ENCODE measurements at places on chromosomes 6 and 20.
A peak's percentile ranks its signal among the peaks of the same experiment; 100 is the strongest.

DNA sequence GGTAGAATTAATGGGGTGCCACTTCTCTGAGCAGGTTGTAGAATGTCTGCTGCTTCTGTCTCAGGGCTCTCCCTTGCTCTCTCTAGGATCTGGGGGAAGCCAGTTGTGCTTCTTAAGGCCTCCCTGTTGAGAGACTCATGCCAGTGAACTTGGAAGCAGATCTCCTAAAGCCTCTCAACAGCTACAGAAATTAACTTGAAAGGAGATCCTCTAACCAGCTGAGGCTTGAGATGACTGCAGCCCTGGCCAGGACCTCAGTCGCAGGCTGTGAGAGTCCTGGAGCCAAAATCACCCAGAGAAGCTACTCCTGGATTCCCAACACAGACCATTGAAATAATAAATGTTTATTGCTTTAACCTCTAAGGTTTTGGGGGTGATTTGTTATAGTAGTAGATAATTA, 180.2 kb upstream of the MARCKS start:
- no peak for DNase-seq
- H3K36me3 ChIP-seq, result no peaks in the 10 kb centered on the region
- no peak overlapping the region for H3K27ac ChIP-seq
- H3K27me3 ChIP-seq, result peaks cover 6% of the 10 kb centered on the region

GRCh38 chr6:101830501-101831031, 437.1 kb downstream of the GRIK2 start:
- H3K27ac ChIP-seq, result no peak overlapping the region
- H3K27me3 ChIP-seq, result no peaks in the 10 kb centered on the region
- no peaks in the 10 kb centered on the region for H3K4me1 ChIP-seq
- no peaks in the 10 kb centered on the region for H3K36me3 ChIP-seq
- no peak for DNase-seq
- no peak overlapping the region for H3K4me3 ChIP-seq

DNA sequence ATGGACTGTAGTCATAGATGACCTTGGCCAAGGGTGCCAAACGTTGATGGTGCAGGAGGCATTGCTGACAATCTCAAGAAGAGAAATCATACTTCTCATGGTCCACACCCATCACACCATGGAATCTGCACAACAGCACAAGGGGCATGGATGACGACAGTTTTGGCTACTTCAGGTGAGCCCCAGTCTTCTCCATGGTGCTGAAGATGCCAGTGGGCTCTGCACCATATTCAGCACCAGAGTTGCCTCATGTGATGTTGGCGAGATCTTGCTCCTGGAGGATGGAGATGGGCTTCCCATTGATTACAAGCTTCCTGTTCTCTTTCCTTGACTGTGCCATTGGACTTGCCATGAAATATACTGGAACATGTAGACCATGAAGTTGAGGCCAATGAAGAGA, 188.9 kb downstream of the NRN1 start:
- no peaks in the 10 kb centered on the region for H3K36me3 ChIP-seq
- no peaks in the 10 kb centered on the region for H3K27me3 ChIP-seq
- no peak overlapping the region for H3K4me3 ChIP-seq
- no peak overlapping the region for H3K27ac ChIP-seq

DNA sequence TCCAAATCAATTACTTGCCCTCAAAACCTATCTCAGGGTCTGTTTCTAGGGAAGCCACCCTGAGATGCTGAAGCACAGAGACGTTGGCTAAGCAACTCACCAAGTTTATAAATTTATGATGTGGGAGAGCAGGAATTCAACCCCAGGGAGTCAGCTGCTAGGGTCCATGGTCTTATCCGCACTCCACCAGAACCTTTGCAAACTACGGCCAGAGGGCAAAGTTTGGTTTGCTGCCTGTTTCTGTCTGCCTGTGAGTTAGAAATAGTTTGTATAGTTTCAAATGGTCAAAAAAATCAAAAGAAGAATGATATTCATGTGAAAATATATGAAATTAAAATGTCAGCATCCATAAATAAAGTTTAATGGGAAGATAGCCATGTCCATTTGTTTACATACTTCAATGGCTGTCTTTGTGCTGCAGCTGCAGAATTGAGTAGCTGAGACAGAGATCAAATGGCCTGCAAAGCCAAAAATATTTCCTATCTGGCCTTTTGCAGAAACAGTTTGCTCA, 83.7 kb upstream of the ZFP64 start:
- H3K4me3 ChIP-seq, result no peak overlapping the region
- H3K27ac ChIP-seq, result no peak overlapping the region
- no peaks in the 10 kb centered on the region for H3K36me3 ChIP-seq
- DNase-seq, result no peak
- H3K4me1 ChIP-seq, result no peaks in the 10 kb centered on the region

- no peak overlapping the region for H3K27ac ChIP-seq
- H3K4me1 ChIP-seq, result no peaks in the 10 kb centered on the region
- H3K27me3 ChIP-seq, result no peaks in the 10 kb centered on the region
- no peak overlapping the region for H3K4me3 ChIP-seq
- H3K36me3 ChIP-seq, result no peaks in the 10 kb centered on the region
Observed at GRCh38 chr6:132998418-132998817, 184.0 kb downstream of the RPS12 start.

GRCh38 chr20:8413691-8414090, 281.6 kb downstream of the PLCB1 start:
- no peak for DNase-seq
- no peaks in the 10 kb centered on the region for H3K27me3 ChIP-seq
- no peak overlapping the region for H3K4me3 ChIP-seq
- no peak overlapping the region for H3K27ac ChIP-seq
- H3K36me3 ChIP-seq, result no peaks in the 10 kb centered on the region

- no peaks in the 10 kb centered on the region for H3K27me3 ChIP-seq
- H3K36me3 ChIP-seq, result no peaks in the 10 kb centered on the region
- H3K4me1 ChIP-seq, result no peaks in the 10 kb centered on the region
- no peak overlapping the region for H3K27ac ChIP-seq
Observed at GRCh38 chr6:153758516-153758915, 280.5 kb upstream of the OPRM1 start.

- DNase-seq, result no peak
- peak overlapping the region; percentile 87 for H3K4me3 ChIP-seq
- no peaks in the 10 kb centered on the region for H3K27me3 ChIP-seq
- no peaks in the 10 kb centered on the region for H3K36me3 ChIP-seq
- H3K27ac ChIP-seq, result peak overlapping the region; percentile 85
Observed at GRCh38 chr20:833121-833449, 430 bp upstream of the FAM110A start.

GRCh38 chr6:65289491-65289890, 417.5 kb downstream of the EYS start:
- no peak overlapping the region for H3K27ac ChIP-seq
- H3K4me1 ChIP-seq, result no peaks in the 10 kb centered on the region
- H3K27me3 ChIP-seq, result no peaks in the 10 kb centered on the region
- no peaks in the 10 kb centered on the region for H3K36me3 ChIP-seq
- DNase-seq, result no peak
- no peak overlapping the region for H3K4me3 ChIP-seq

DNA sequence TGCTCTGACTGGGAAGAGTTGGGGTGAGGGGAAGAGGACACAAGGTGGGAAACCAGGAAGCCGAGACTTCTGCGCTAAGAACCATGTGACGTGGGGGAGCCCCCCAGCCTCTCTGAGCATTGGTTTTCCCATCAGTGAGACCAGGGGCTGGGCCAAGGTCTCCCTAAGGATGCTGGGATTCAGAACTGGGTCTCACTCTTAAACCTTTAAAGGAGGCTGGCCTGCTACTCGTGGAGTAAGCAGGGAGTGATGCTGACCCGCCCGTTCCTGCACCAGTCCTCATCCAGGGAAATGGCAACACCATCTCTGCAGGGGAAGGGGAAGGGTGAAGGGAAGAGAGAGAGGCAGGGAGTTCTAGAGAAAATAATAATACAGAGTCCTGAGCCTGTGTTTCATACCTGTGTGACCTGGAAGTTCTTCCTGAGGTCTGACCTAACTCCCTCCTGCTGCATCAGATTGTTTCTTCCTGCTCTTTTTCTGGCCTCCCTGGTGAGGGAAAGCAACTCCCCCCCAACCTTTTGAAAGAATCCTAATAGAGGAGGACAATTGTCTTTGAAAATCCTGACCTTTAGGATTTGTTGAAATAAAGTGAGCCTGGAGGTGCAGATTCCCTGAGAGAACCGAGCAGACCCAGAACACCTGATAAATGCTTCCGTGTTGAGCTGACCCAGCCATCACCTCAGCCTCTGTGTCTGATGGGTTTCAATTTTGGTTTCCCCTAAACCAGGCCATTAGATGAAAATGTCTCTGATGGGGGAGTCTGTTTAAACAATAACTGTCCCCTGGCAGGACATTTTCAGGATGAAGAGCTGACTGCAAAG, 3.0 kb upstream of the GRM4 start:
- no peak overlapping the region for H3K4me3 ChIP-seq
- H3K36me3 ChIP-seq, result no peaks in the 10 kb centered on the region
- peaks cover 86% of the 10 kb centered on the region for H3K27me3 ChIP-seq
- no peak for DNase-seq

GRCh38 chr6:26613689-26614683, 17.2 kb downstream of the ABT1 start:
- H3K4me1 ChIP-seq, result peaks cover 17% of the 10 kb centered on the region
- no peak for DNase-seq
- peaks cover 35% of the 10 kb centered on the region for H3K27me3 ChIP-seq
- peak overlapping the region; percentile 38 for H3K4me3 ChIP-seq

- no peak overlapping the region for H3K4me3 ChIP-seq
- no peaks in the 10 kb centered on the region for H3K36me3 ChIP-seq
- no peak for DNase-seq
- no peak overlapping the region for H3K27ac ChIP-seq
- no peaks in the 10 kb centered on the region for H3K4me1 ChIP-seq
Observed at GRCh38 chr6:38695227-38695900, 7.6 kb downstream of the GLO1 start.

- H3K27ac ChIP-seq, result peak overlapping the region; percentile 97
- H3K36me3 ChIP-seq, result peaks cover 19% of the 10 kb centered on the region
- peak overlapping the region; percentile 90 for H3K4me3 ChIP-seq
- no peaks in the 10 kb centered on the region for H3K27me3 ChIP-seq
- no peak for DNase-seq
- peaks cover 69% of the 10 kb centered on the region for H3K4me1 ChIP-seq
Observed at GRCh38 chr20:51540580-51540979, 1.9 kb downstream of the NFATC2 start.

DNA sequence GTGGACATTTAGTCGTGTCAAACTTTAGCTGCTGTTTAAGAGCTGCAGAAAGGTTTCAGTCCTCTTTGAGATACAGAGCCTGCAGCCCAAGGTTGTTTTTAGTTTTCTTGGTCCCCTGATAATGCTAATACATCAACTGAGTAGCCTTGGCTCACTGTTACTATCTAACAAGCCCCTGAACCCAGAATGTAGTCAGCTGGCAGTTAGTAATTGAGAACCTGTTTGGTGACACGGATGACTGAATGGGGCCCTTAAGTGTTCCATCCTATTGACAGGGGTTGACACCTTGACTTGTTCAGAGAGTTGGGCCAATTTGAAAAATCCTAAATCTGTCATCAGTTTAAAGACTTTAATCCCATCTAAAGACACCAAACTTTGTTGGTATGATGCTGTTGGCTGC, 2.8 kb downstream of the RTN4IP1 start:
- H3K27ac ChIP-seq, result no peak overlapping the region
- H3K27me3 ChIP-seq, result no peaks in the 10 kb centered on the region
- DNase-seq, result no peak
- H3K4me1 ChIP-seq, result peaks cover 13% of the 10 kb centered on the region
- H3K36me3 ChIP-seq, result no peaks in the 10 kb centered on the region

DNA sequence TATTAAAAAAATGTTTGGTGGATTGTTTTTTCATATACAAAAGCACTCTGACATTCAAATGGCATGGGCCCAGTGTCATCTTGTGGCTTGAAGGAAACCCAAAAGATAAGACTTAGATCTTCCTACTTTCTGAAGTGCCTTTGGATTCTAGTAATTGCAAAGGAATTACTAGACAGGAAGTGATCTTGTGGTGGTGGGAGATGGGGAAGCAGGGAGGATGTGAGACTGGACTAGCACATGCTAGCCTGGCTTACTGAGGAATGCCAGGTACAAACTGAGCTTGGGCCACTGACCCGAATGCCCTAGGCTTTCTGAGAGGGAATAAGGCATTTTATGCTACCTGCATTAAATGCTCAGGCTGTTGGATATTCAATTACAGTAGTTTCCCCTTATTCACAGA, 59.0 kb downstream of the AFG1L start:
- no peak overlapping the region for H3K27ac ChIP-seq
- peaks cover 3% of the 10 kb centered on the region for H3K36me3 ChIP-seq
- no peak for DNase-seq
- H3K4me1 ChIP-seq, result no peaks in the 10 kb centered on the region
- H3K4me3 ChIP-seq, result no peak overlapping the region
- H3K27me3 ChIP-seq, result no peaks in the 10 kb centered on the region

DNA sequence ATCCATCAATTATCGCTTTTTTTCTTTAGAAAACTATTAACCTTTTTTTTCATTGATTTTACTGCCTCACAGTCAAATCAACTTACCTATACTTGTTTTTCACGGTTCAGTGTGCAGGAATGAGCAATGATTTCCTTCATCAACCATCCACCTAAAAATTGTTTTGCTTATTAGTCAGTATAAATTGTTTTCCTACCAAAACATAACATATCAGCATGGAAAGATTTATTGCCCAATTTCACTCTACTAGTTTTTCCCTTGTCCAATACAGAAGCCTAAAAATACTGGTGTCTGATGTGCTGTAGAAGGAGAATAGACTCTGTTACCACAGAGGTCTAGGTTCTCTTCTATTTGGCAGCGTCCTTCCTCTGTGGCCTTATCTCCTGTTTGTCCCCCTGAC, 558.2 kb upstream of the CITED2 start:
- no peak for DNase-seq
- H3K27me3 ChIP-seq, result no peaks in the 10 kb centered on the region
- H3K36me3 ChIP-seq, result no peaks in the 10 kb centered on the region
- H3K4me3 ChIP-seq, result no peak overlapping the region

GRCh38 chr6:1738558-1739081, 128.9 kb downstream of the FOXC1 start:
- no peaks in the 10 kb centered on the region for H3K36me3 ChIP-seq
- H3K27ac ChIP-seq, result no peak overlapping the region
- DNase-seq, result no peak
- no peaks in the 10 kb centered on the region for H3K4me1 ChIP-seq
- H3K27me3 ChIP-seq, result no peaks in the 10 kb centered on the region

DNA sequence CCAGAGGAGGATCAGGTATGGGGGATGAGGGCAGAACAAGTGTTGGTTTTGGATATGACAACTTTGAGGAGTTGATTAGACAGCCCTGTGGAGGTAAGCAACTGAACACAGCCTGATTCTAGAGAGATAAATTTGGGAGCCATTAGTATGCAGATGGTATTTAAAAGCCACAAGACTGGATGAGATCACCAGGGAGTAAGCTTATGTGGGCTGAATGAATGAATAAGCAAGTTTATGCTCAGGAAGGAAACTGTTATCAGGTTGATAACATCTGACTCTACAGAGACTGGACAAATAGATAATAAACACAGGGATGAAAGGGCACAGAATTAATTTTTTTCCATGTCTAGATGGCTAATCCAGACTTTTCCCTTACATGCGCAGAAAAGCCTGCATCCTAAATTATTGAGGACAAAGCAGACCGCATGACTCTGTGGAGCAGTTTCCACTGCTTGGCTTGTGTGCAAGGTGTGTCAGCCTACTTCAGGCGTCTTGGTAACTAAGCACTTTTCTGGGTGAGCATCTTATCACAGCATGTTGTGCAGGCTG, 150.6 kb downstream of the GJA10 start:
- no peak for DNase-seq
- no peak overlapping the region for H3K4me3 ChIP-seq
- peaks cover 4% of the 10 kb centered on the region for H3K36me3 ChIP-seq
- peaks cover 17% of the 10 kb centered on the region for H3K4me1 ChIP-seq
- no peaks in the 10 kb centered on the region for H3K27me3 ChIP-seq
- no peak overlapping the region for H3K27ac ChIP-seq

- no peaks in the 10 kb centered on the region for H3K4me1 ChIP-seq
- DNase-seq, result no peak
- H3K4me3 ChIP-seq, result no peak overlapping the region
- no peaks in the 10 kb centered on the region for H3K36me3 ChIP-seq
- no peaks in the 10 kb centered on the region for H3K27me3 ChIP-seq
- H3K27ac ChIP-seq, result no peak overlapping the region
Observed at GRCh38 chr6:63502156-63502555, 70.1 kb upstream of the LOC128125822 start.
